ENCODE measurements at places on chromosomes 7 and 10.

GRCh38 chr7:123788584-123788983, 39.8 kb upstream of the WASL start:
- H3K27ac ChIP-seq = no peak overlapping the region
- peaks cover 1% of the 10 kb centered on the region for H3K27me3 ChIP-seq
- no peak overlapping the region for H3K4me3 ChIP-seq

GRCh38 chr10:71232089-71232998, 20.0 kb downstream of the UNC5B start:
- H3K27me3 ChIP-seq = peaks cover 2% of the 10 kb centered on the region
- H3K4me1 ChIP-seq = no peaks in the 10 kb centered on the region
- H3K36me3 ChIP-seq = no peaks in the 10 kb centered on the region
- no peak overlapping the region for H3K4me3 ChIP-seq
- DNase-seq = no peak

DNA sequence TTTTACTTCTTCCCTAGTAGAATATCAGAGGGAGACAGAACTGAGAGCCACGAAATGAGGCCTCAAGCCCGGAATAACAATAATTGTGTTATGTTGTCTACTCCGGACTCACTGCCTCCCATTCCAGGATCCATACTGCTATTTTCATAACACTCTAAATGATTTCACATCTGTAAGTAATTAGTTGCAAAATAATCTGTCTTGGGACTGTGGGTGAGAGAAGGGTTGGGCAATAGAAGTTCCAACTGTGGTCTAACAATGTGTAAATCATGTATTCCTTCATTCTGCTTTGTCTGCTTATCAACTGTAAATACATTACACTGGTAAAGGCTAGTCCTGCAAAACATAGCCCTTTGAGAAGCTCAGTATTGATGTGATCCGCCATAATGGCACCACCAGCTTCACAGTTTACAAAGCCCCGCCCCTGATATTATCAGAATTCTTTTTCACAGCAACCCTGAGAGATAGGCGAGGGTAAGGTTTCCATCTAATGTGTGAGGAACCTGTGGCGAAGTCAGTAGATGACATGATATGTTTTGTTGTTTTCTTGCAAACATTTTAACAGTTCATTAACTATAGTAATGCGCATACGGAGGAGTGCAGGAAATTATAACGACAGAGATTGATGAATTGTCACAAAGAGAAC, 265.7 kb upstream of the BMPER start:
- H3K4me1 ChIP-seq = no peaks in the 10 kb centered on the region
- no peak for DNase-seq
- no peaks in the 10 kb centered on the region for H3K27me3 ChIP-seq
- no peak overlapping the region for H3K27ac ChIP-seq
- H3K36me3 ChIP-seq = no peaks in the 10 kb centered on the region

DNA sequence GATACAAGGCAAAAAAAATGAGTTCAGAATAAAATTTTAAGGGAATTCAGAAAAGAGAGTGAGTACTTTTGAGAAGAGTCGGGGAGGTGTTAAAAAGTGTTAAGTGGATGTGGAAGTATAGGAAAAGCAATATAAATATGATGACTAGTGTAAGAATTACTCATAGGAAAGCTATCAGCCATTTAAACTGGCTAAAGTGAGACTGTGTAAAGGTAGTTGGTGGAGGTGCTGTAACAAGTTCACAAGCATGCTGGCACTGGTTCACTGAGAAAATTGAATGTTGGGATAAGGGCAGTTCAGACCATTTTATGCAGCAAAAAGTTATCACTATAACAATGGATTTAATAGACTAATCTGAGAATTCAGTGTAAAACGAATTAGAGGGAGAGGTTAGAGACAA, 179.0 kb upstream of the DKK1 start:
- H3K4me1 ChIP-seq = no peaks in the 10 kb centered on the region
- no peaks in the 10 kb centered on the region for H3K27me3 ChIP-seq
- no peak for DNase-seq
- H3K27ac ChIP-seq = no peak overlapping the region
- no peaks in the 10 kb centered on the region for H3K36me3 ChIP-seq
- no peak overlapping the region for H3K4me3 ChIP-seq

DNA sequence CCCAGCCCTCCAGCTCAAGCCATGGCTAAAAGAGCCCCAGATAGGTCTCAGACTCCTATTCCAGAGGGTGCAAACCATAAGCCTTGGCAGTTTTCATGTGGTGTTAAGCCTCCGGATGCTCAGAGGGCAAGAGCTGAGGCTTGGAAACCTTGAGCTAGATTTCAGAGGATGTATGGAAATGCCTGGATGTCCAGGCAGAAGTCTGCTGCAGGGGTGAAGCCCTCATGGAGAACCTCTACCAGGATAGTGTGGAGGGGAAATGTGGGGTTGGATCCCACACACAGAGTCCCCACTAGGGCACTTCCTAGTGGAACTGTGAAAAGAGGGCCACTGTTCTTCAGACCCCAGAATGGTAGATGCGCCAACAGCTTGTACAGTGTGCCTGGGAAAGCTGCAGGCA, 13.2 kb upstream of the HPSE2 start:
- no peaks in the 10 kb centered on the region for H3K4me1 ChIP-seq
- no peak for DNase-seq
- H3K36me3 ChIP-seq = no peaks in the 10 kb centered on the region

DNA sequence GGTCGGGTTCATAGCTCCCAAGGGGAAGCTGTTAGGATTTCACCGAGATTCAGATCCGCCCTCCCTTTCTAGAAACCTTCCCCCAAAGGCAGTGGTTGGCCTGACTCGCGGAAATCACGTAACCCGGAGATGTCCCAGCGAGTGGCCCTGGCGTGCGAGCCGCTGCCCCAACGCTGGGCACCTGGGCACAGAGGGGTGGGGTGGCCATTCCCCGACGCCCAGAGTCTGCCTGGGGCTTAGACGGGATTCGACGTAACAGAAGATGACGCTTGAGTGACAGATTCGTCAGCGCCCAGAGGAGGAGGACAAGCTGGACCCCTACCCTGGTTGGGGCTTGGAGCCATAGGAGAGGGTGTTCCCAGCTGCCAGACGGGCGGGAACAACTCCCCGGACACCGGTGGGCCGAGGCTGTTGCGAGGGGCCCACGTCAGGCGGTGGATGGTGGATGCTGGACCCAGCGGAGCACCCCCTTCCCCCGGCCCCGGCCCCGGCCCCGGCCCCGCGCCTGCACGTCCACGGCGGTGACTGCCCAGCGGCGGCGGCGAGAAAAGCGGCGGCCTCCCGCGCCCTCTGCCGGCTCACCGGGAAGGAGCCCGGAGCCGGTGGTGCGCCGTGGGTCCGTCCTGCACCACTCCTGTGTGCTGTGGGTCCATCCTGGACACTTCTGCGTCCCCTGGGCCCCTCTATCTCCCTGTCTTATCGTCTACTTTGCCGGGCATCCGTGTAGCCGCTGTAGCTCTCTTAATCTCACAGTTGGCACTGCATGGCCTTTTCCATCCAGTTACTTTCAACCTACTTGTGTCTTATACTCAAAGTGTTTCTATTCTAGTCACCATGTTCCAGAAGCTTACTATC, 35.4 kb upstream of the KNDC1 start:
- H3K27ac ChIP-seq = no peak overlapping the region
- no peak for DNase-seq
- no peak overlapping the region for H3K4me3 ChIP-seq
- H3K4me1 ChIP-seq = no peaks in the 10 kb centered on the region
